ENCODE measurements at places on chromosomes 16 and 17.

GRCh38 chr17:10096596-10096995 lies 101.8 kb downstream of the GAS7 start:
- DNase-seq, result no peak

DNA sequence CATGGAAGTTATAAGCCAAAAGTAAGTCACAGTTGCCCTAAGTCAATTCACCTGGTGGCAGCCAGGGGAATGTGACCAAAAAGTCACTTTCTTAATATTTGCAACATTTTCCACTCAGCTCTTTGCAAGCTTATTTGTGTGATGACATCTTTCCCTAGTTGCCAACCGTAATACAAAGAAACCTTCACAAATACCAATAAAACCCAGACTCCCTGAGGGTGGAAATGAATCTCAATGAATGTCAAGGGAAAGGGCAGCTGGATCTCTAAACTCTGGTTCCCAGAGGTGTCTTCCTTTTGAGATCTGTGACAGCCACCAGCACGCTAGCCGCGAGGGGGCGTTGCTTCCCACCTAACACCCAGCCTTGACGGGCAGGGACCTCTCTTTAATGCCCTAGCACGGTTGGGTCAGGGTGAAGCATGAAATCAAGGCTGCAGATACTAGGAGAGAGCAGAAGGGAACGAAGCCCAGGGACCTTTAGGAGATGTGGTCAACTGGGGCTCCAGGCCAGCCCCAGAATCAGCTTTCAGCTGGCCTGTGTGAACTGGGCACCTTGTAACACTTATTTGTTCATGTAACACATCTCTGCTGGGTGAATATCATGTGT lies 82.2 kb downstream of the CMC2 start:
- no peak for DNase-seq

DNA sequence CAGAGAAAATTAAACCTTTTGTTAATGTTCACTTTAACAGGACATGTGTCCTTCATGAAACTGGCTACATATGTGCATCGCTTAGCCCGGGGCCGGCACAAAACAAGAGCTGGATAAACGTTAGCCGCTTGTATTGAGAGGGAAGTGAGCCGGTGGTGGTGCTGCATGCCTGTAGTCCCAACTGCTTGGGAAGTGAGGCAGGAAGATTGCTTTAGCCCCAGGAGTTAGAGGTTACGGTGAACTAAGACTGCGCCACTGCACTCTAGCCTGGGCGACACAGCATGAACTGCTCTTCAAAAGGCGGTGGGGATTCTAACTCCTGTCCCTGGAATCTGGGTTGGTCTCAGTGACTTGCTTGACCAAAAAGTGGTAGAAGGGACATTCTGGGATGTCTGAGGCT lies 15.0 kb upstream of the SPHK1 start:
- DNase-seq, result no peak

- no peak for DNase-seq
Observed at GRCh38 chr17:13510062-13510461, 91.7 kb downstream of the HS3ST3A1 start.

- no peak for DNase-seq
Observed at GRCh38 chr17:78127888-78128550, 536 bp downstream of the TMC6 start.

- peak; percentile 67 for DNase-seq
Observed at GRCh38 chr17:16991349-16992009, 19.6 kb upstream of the TNFRSF13B start.

- DNase-seq, result no peak
Observed at GRCh38 chr16:55009581-55009980, 78.9 kb downstream of the IRX5 start.

DNA sequence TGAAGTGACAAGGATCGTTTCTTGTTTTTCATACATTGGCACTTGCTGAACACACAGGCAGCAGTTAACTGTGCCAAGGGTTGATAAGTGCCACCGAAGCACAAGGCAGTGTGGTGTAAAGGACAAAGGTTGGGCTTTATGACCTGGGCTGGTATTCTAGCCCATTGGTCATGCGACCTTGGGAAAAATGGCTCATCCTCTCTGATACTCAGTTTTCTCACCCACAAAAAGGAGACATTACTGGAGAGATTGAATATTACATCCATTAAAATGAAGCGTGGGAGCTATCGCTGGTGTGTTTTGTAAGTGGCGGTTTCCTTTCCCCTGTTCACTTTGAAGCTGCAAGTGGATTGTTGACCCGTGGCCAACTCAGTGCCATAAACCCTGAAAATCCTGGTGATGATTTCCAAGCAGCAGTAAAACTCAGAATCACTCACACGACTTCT lies 216.9 kb downstream of the HAPSTR1 start:
- no peak for DNase-seq

DNA sequence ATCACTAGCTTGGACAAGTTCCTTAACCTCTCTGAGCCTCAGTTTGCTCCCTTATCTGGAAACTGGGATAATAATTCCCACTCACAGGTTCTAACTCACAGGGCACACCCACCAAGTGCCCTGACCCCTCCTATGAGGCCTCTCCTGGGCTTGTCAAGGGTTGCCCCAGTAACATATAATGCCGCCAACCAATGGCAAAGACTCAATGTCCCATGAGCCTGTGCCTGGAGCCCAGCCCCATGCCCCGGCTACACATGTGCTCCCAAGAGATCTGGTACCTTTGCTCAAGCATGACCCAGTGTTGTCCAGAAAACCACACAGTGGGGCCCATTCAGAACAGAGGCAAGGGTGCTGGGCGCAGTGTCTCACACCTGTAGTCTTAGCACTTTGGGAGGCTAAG lies 8.5 kb upstream of the FBXL19 start:
- DNase-seq, result no peak

DNA sequence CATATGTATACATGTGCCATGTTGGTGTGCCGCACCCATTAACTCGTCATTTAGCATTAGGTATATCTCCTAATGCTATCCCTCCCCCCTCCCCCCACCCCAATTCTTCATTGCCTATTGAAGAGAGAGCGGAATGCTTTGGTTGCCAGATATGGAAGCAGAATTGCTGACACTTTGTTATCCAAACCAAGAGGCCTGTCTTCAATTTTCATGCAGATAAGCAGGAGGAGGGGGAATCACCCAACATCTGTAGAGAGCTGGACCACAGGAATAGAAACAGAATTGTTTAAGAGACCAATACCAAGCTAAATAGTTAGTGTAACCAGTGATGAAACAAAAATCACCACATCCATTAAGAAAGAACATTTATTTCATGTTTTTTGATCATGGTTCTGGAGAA lies 7.1 kb downstream of the ASPA start:
- DNase-seq, result no peak

DNA sequence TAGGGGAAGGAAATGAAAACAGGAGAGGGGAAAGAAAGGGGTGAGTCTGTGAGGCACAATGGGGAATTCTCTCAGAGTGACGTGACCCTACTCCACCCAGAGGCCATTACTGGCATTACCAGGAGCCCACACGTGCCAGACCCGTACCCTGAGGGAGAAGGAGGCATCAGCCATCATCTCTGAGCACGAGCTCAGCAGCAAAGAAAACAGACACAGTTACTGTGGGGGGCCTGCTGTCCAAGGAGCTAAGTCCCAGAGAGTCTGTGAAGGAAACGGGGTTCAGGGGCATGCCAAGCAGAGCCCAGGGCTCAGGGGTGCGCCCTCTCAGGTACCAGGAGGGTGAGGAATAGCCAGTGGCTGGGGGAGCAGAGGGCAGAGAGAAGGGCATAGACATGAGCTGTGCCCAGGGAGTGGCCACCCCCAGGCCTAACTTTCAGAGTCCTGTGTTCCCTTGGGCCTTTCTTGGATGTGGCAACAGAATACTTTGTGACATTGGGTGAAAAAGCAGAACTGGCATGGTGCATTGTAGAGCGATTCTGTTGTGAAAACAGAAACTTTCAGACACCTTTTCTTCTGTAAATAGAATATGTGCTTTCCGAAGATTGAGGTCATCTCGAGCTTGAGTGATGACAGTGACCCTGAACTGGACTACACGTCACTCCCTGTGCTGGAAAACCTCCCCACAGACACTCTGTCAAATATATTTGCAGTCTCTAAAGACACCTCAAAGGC lies 11.3 kb downstream of the TAF1C start:
- peak; percentile 68 for DNase-seq

DNA sequence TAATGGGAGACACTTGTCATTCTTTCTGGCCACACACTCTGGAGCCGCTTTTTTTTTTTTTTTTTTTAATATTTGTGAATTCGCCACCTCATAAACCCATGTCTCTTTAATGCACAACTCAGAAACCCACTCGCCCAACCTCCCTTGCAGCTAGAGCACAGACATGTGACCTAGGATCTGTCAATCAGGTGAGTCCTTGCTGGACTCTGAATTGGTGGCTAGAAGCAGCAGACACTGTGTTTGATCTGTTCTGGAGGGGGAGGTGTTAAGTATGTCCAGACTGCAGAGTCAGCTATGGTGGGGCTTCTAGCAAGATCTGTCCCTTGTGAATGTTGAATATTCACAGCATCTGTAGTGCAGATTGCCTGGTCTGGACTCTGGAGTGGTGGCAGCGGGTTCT lies 112.1 kb downstream of the PRKCB start:
- DNase-seq, result no peak

DNA sequence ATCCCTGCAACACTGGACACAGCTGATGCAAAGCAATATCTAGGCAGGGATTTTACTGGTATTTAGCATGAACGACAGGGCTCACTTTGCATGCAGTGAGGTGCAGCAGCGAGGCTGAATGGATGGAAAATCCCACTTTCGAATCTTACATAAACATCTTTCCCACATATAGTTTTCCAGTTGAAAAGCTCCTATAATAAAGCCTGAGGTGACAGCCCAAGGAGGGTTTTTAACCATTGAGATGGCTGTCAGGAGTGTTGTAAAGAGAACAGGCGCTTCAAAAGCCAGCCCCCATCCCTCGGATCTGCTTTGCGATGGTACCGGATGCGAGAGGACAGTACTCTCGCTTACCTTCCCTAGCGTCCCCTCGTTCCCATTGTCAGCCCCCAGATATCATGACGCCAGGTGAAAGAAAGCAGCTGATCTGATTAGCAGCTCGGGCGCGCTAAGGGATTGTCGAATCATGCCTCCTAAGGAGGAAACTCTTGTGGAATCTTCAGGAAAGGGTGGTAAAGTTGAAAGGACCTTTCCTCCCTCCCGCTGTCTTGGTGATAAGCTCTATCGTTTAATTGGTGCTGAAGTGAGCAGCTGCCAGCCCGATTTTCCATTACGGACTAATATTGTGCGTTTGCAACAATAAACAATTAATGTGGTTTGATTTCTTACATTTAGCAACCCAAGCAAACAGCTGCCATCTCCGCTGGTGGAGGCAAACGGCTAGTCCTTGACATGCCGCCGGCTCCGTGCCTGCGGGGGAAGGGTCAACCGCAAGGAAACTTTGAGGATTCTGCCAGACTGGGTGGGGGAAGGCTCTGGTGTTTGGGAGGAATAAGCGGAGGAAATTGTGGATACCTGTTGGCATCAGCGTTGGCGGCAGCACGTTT lies 1.8 kb downstream of the CDH8 start:
- no peak for DNase-seq

- no peak for DNase-seq
Observed at GRCh38 chr17:66836063-66837005, 1.4 kb downstream of the CACNG5 start.

- no peak for DNase-seq
Observed at GRCh38 chr16:64977206-64977920, 144.5 kb downstream of the CDH11 start.

DNA sequence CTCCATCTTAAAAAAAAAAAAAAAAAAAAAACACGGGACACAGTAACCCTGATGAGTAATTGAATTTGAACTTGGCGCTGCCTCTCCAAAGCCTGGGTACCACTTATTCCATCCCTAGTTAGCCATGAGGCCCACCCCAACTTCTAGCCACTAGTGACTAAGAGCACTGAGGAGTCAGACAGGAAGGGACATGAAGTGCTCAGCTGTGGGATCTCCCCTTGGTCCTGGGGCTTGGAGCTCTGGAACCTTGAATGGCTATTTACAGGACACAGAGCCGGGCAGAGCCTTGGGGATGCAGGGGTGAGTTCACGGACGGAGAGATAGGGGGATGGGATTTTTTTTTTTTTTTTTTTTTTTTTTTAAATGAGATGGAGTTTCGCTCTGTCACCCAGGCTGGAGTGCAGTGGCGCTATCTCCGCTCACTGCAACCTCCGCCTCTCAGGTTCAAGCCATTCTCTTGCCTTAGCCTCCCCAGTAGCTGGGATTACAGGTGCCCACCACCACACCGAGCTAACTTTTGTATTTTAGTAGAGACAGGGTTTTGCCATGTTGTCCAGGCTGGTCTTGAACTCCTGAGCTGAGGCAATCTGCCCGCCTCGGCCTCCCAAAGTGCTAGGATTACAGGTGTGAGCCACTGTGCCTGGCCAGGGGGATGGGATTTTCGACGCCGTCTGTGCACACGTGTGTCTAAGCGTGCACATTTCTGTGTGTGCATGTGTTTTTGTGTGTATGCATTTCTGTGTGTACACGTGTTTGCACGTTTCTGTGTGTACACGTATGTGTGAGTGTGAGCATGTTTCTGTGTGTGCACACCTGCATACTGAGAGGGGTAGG lies 20.4 kb upstream of the CIBAR2 start:
- DNase-seq, result no peak

- peak; percentile 78 for DNase-seq
Observed at GRCh38 chr16:89720813-89721545, at the start of the genes VPS9D1 and ZNF276. Gene VPS9D1 (minus strand): TSS chr16:89720898. CDS start chr16:89720861, 37 bp downstream. Gene ZNF276 (plus strand): TSS chr16:89721537. CDS start chr16:89721641, 104 bp downstream.

DNA sequence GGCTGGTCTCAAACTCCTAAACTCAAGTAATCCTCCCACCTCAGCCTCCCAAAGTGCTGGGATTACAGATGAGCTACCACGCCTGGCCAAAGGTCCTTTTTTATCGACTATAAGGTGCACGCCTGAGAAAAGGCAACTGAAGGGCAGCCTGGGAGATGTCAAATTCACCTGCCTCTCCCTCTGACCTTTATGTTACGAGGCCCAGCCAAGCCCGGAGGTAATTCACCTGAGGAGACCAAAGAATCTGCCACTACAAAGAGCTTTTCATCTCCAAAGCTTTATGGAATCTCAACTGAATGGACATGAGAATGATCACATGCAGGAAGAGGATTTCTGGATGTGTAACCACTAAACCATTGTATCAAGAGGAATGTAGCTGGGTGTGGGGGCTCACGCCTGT lies 37.2 kb downstream of the LYRM1 start:
- DNase-seq, result no peak

DNA sequence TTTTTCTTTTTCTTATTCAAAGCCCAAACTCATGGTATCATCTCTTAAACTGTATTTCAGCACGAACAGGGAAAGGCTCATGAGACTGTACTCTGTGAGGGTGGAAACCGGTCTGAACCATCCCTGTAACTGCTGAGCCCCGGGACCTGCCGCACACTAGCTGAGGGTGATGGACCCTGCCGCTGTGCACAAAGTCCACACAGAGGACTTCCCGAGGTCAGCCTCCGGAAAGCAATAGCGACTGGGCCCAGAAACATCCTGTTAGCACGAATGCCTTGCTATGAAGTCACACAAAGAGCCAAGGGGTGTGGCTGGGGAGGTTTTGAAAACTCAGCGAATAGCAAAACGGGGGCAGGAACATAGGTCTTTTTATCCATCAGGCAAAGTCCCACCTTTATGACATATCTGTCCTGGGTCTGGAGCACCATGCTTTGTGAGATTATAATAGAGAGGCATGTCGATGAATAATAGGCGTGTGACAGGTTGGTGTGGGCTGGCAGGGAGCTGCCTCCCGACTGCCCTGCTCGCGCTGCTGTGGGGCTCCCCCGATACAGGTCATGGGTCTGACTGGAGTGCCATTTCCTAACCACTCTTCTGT lies 33.4 kb downstream of the CDK5R1 start:
- DNase-seq, result no peak
